ENCODE measurements at places on chromosomes 3 and 15. TPM values are rescaled to one million over a fixed set of nuclear protein-coding genes. Genes with fewer than 3 reads are reported as not detected.

AGTR1 gene
- total RNA-seq = not detected

ILDR1 gene
- total RNA-seq = 1.7 TPM

IGSF10 gene
- under 0.01 TPM for total RNA-seq

STARD5 gene
- total RNA-seq = 5.1 TPM

GRM2 gene
- total RNA-seq = under 0.01 TPM

DNAH12 gene
- under 0.01 TPM for total RNA-seq

FBN1 gene
- 1.0 TPM for total RNA-seq

ZBTB47 gene
- 20.6 TPM for total RNA-seq

COL6A5 gene
- total RNA-seq = not detected

KIF15 gene
- total RNA-seq = 0.50 TPM

GASK1A gene
- total RNA-seq = 0.50 TPM

RPN1 gene
- total RNA-seq = 616 TPM

CNTN4 gene
- total RNA-seq = not detected

FHIT gene
- total RNA-seq = 3.8 TPM

PRRT3 gene
- total RNA-seq = 0.34 TPM

SH2D7 gene
- total RNA-seq = not detected

LYZL4 gene
- total RNA-seq = not detected

DPPA2 gene
- total RNA-seq = not detected

SNAP23 gene
- 62.5 TPM for total RNA-seq

CEMIP gene
- total RNA-seq = 1.0 TPM

TAMM41 gene
- 9.5 TPM for total RNA-seq

FGF12 gene
- total RNA-seq = 0.14 TPM

GCNT3 gene
- 3.4 TPM for total RNA-seq

HTR3E gene
- not detected for total RNA-seq

BRK1 gene
- total RNA-seq = 109 TPM

SLC28A1 gene
- total RNA-seq = not detected

FGD5 gene
- under 0.01 TPM for total RNA-seq

ASB14 gene
- total RNA-seq = not detected

DCLK3 gene
- not detected for total RNA-seq

ACOX2 gene
- 0.21 TPM for total RNA-seq

KCNAB1 gene
- total RNA-seq = under 0.01 TPM

CLDN11 gene
- 0.43 TPM for total RNA-seq

LMAN1L gene
- not detected for total RNA-seq

RYR3 gene
- under 0.01 TPM for total RNA-seq

ITIH1 gene
- total RNA-seq = not detected

RASL12 gene
- not detected for total RNA-seq

CP gene
- not detected for total RNA-seq

WNT5A gene
- total RNA-seq = 11.9 TPM

CYP8B1 gene
- total RNA-seq = not detected

IL16 gene
- total RNA-seq = 0.07 TPM

WDR76 gene
- 1.4 TPM for total RNA-seq

KNSTRN gene
- 30.6 TPM for total RNA-seq

CEP63 gene
- total RNA-seq = 24.9 TPM

CFAP100 gene
- not detected for total RNA-seq

C3orf80 gene
- 0.07 TPM for total RNA-seq

MELTF gene
- 24.5 TPM for total RNA-seq

GOLGA8J gene
- total RNA-seq = not detected

SOX14 gene
- not detected for total RNA-seq

ARGFX gene
- not detected for total RNA-seq

AADACL2 gene
- total RNA-seq = not detected

SNX33 gene
- total RNA-seq = 16.7 TPM

CHDH gene
- total RNA-seq = 0.21 TPM

EIF4E3 gene
- 5.1 TPM for total RNA-seq

C2CD4B gene
- total RNA-seq = 0.28 TPM

ANKUB1 gene
- 4.1 TPM for total RNA-seq

P2RY12 gene
- total RNA-seq = not detected

AKAP13 gene
- total RNA-seq = 48.2 TPM

HAPLN3 gene
- total RNA-seq = 0.68 TPM

SMCO1 gene
- not detected for total RNA-seq

GPR160 gene
- total RNA-seq = 1.0 TPM
